Dermis microvascular lymphatic vessel endothelial cell (primary cell): ENCODE measurements at places on chromosomes 11 and 22. TPM values are rescaled to one million over a fixed set of nuclear protein-coding genes. Genes with fewer than 3 reads are reported as not detected.

HMOX1 gene
- 57.3 and 104 TPM in 2 replicates for total RNA-seq

IGLL5 gene
- total RNA-seq: not detected in 2 replicates

RBMXL2 gene
- total RNA-seq: not detected in 2 replicates

C22orf31 gene
- not detected in 2 replicates for total RNA-seq

OVOL1 gene
- total RNA-seq: not detected in 2 replicates

OR52I1 gene
- total RNA-seq: not detected in 2 replicates

OR8D4 gene
- not detected in 2 replicates for total RNA-seq

TRPM5 gene
- total RNA-seq: not detected in 2 replicates

OR52N5 gene
- not detected in 2 replicates for total RNA-seq

FJX1 gene
- total RNA-seq: 25.2 and 30.5 TPM in 2 replicates

CHCHD10 gene
- total RNA-seq: 7.4 and 15.2 TPM in 2 replicates

PKNOX2 gene
- total RNA-seq: not detected in 2 replicates

KRTAP5-2 gene
- not detected in 2 replicates for total RNA-seq

MYH9 gene
- total RNA-seq: 455 and 480 TPM in 2 replicates

ANKK1 gene
- total RNA-seq: not detected in 2 replicates

CASP5 gene
- not detected in 2 replicates for total RNA-seq

COMT gene
- 253 and 414 TPM in 2 replicates for total RNA-seq

SYT12 gene
- total RNA-seq: under 0.01 TPM in 2 replicates

GLYATL1 gene
- under 0.01 TPM in 1 of 2 replicates, not detected in the other for total RNA-seq

C1QTNF4 gene
- 0.13 TPM in 1 of 2 replicates, not detected in the other for total RNA-seq

NRGN gene
- 0.25 and 0.64 TPM in 2 replicates for total RNA-seq

DENND6B gene
- total RNA-seq: 0.64 and 1.9 TPM in 2 replicates

CASP1 gene
- total RNA-seq: 22.7 and 25.4 TPM in 2 replicates

MCM5 gene
- total RNA-seq: 44.8 and 60.5 TPM in 2 replicates

ZNF70 gene
- total RNA-seq: 1.4 and 1.9 TPM in 2 replicates

TMPRSS13 gene
- not detected in 2 replicates for total RNA-seq

OR2AG1 gene
- total RNA-seq: not detected in 2 replicates

HBG1 gene
- total RNA-seq: not detected in 2 replicates

SCGB2A2 gene
- total RNA-seq: not detected in 2 replicates

IGSF9B gene
- not detected in 2 replicates for total RNA-seq

CARD10 gene
- 47.9 and 55.6 TPM in 2 replicates for total RNA-seq

THY1 gene
- total RNA-seq: 3.8 and 10.1 TPM in 2 replicates

CADM1 gene
- total RNA-seq: 0.51 and 0.77 TPM in 2 replicates

BTG4 gene
- not detected in 2 replicates for total RNA-seq

TP53AIP1 gene
- not detected in 2 replicates for total RNA-seq

NFAM1 gene
- total RNA-seq: under 0.01 TPM in 1 of 2 replicates, not detected in the other

EFCAB6 gene
- total RNA-seq: 0.13 and 0.38 TPM in 2 replicates

MIAT gene
- total RNA-seq: 0.13 and 0.38 TPM in 2 replicates

HDAC10 gene
- total RNA-seq: 9.4 and 18.2 TPM in 2 replicates

SHISA8 gene
- total RNA-seq: not detected in 2 replicates

CNGA4 gene
- total RNA-seq: not detected in 2 replicates

YDJC gene
- 12.3 and 13.5 TPM in 2 replicates for total RNA-seq
